ENCODE measurements at places on chromosomes 7 and 10.

GRCh38 chr10:4310172-4310571 lies 515.8 kb upstream of the AKR1E2 start:
- DNase-seq = no peak

GRCh38 chr10:42933448-42934340 lies 143.2 kb upstream of the RET start:
- no peak for DNase-seq

DNA sequence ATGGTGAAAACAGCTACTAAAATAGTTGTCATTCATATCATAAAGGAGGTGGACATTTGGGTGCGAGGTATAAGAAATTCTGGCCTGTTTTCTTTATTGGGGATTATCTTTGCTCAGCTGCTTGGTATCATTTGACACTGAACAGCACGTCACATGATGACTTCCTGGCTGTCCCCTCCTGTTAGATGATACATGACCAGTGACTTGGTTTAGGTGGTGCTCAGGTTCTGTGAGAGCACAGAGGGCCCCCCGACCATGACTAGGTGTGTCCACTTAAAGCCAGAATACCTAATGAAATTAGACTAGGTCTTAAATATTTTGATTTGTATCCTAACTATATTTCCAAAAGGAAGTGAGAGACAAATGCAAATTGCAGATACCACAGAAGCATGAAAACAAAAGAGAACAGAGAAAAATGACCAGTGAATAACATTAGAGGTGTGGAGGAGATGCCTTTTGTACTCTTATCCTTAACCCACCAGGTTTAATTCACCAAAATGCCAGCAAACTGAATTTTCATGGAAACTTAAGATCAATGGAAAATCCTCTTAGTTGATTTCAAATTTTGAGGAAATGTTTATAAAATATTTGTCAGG lies 50.6 kb upstream of the GJD4 start:
- no peak for DNase-seq

DNA sequence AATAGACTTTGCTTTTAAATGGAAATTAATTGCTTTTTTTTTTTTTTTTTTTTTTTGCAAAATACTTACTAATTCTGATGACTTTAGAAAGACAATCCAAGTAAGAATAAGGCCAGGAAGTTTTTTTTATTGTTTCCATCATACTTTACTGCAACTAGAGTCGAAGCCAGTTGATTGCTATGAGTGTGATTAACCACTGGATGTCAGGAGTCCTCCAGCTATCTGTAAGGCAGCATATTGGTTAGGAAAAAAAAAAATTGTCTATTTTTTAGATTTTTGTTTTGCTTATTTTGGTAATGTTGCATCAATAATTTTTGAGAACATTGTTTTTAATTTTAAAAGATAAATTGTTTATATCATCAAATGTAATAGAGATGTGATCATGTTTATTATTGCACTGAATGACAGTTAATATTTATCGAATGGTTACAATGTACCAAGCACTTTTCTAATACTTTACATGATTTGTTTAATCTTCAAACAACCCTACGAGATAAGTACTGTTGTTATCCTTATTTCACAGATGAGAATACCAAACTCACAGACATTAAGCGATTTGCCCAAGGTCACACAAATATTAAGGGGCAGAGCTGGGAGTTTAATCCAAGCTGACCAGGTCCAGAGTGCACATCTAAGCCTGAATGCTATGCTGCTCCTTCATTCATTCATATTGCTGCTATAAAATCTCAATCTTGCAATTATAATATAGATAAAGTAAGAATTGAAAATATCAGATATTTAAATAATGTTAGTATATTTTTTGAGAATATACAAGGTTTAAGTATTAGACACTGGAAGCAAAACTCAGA lies 19.9 kb upstream of the LMOD2 start:
- DNase-seq = no peak

GRCh38 chr10:81108516-81109199 lies 571.0 kb downstream of the SH2D4B start:
- DNase-seq = no peak

DNA sequence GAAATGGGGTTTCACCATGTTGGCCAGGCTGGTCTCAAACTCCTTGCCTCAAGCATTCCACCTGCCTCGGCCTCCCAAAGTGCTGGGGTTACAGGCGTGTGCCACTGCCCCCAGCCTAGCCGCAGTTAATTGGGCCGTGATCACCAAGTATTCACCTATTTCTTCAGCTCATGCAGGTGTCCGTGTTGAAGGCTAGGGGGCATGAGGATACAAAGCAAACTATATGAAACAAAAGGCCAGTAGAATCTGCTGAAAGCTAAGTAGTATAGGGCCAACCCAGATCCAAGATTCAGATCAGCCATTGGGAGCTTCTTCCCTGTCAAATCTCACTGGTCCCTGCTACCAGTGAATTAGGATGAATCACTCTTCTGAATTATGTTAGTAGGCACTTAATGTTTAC lies 73.4 kb downstream of the LRRC4 start:
- no peak for DNase-seq

- DNase-seq = peak; percentile 40
These were observed at the start of gene KBTBD2 for GRCh38 chr7:32891043-32891799. KBTBD2 (minus strand) TSS chr7:32891760; CDS start chr7:32879604, 12,156 bp downstream.

DNA sequence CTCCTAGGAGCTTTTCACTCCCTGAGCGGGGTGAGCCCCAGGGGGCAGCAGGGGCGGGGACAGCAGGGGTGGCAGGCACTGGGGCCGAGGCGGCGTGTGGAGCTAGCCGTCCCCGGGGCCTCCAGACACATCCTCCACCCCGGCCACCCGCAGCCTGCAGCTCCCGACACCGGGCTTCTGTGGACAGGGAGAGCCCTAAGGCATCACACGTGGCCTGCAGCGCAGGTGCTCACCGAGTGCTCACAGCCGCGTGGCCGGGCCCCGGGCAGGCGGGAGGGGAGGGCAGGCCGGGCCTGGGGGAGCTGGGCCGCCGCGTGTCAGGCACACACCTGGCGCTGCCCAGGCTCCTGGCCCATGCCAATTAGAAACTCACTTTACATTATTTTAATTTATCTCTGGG lies 51.4 kb downstream of the MICALL2 start:
- no peak for DNase-seq

DNA sequence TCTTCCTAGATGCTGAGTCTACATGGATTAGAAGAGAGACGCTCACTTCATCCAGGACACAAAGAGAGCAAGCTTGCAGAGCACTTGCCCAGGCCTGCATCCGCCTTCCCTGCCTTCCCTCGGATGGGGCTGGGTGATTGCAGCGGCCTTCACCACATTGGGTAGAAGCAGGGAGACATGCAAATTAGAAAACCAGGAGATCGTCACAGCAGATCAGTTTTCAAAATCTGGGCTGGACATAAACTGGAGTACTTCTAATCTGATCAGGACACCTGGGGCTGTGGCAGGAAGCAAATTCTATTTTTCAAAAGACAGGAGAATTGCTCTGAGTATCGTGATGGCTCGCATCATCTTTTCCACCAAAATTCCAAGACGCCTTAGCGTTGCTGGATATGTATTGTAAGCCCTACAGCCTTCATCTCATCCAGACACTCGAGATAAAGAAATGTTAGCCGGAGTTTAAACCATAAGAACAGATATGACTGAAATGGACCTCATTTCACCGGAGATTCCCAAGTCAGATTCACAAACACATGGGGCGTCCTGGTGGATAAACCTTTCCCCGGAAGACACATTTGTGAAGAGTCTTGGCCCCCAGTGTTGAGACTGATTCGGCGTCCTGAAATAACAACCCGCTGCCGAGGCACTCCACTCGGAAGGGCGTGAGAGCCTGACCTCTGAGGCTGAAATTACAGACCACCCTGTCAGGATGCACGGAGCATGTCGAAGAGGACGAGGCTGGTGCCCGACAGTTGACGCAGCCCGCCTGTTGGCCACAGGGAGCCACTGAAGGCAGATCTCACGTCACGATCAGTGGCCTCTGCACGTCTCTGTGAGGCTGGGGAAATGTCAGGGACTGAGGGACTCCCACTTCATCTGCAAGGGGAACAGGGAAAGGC lies 91.2 kb upstream of the PARD3 start:
- DNase-seq = peak; percentile 78

DNA sequence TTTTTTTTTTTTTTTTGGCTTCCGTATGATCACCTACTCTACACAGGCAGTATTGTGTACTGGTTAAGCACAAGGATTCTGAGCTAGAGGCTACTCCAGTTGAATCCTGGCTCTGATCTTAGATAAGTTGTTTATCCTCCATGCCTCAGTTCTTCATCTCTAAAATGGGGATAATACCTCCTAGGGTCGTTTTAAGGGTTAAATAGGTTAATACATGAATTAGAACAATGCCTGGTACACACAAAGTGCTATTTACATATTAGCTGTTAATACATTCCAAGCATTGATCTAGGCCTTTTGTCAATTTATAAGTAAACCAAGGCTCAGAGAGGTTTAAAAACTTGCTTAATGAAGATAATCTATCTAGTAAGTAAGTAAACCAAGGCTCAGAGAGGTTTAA lies 59.0 kb downstream of the ST7 start:
- DNase-seq = no peak

- peak; percentile 96 for DNase-seq
These were observed 100.2 kb downstream of the ATXN7L1 start for GRCh38 chr7:105776068-105776790.

DNA sequence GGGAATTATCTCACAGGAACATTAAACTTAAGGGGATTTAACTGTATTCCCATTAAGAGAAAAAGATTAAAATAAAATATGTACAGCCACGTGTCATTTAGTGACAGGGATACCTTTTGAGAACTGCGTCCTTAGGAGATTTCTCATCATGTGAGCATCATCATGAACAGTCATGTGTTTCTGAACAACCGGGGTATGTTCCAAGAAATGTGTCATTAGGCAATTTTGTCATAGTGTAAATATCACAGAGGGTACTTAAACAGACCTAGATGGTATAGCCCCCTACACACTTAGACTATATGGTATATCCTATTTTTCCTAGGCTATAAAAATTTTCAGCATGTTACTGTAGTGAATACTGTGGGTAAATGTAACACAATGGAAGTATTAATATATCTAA lies 840.3 kb downstream of the CNTNAP2 start:
- DNase-seq = no peak

- DNase-seq = no peak
These were observed 90.2 kb downstream of the GPR85 start for GRCh38 chr7:112996331-112996871.

- no peak for DNase-seq
These were observed 97.9 kb upstream of the SAMD8 start for GRCh38 chr10:75013522-75013921.

- DNase-seq = no peak
These were observed 52.4 kb upstream of the LRRC17 start for GRCh38 chr7:102860351-102860811.

Data from smooth muscle cell of the brain vasculature (primary cell).